ENCODE measurements at places on chromosomes 3 and 15.

GRCh38 chr3:179093807-179094206, 22.2 kb upstream of the ZMAT3 start:
- H3K27ac ChIP-seq: no peak overlapping the region
- no peak for DNase-seq
- H3K36me3 ChIP-seq: no peaks in the 10 kb centered on the region

DNA sequence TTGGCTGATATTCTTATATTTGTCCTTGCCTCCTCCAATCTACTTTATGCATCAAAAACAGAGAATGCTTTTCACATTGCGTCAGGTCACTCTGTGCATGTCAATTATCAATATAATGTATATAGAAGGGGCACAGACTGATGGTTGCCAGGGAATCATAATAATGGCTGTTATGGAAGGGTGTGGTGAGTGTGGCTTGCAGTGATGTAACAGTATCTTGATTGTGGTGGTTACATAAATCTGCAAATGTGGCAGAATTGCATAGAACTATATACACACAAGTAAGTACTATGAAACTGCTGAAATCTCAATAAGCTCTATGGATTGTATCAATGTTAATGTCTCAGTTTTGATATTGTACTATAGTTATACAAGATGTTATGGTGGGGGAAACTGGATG, 228.6 kb downstream of the TJP1 start:
- H3K27ac ChIP-seq: no peak overlapping the region
- no peak for DNase-seq
- H3K36me3 ChIP-seq: no peaks in the 10 kb centered on the region
- no peaks in the 10 kb centered on the region for H3K4me1 ChIP-seq
- H3K27me3 ChIP-seq: no peaks in the 10 kb centered on the region

DNA sequence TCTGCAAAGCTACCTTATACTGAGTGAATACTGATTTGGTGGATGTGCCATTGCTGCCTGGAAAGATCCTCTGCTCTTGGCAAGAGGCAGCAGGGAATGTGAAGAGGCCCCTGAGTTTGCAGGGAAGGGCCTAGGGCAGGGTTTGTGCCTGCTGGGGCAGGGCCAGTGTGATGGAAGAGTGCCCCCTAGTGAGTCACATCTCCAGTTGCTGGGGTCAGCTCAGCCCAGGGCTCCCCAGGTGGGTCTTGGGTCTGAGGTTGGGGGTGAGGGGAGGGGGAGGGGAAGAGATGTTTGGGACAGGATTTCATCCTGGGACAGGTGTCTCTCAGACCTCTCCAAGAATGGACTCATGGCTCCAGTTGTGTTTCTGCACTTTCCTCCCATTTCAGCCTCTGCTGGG, 4.1 kb upstream of the AMOTL2 start:
- H3K4me1 ChIP-seq: peaks cover 10% of the 10 kb centered on the region
- no peak for DNase-seq
- H3K27me3 ChIP-seq: peaks cover 48% of the 10 kb centered on the region
- no peak overlapping the region for H3K27ac ChIP-seq

GRCh38 chr3:16415911-16416476, 97.5 kb downstream of the RFTN1 start:
- no peak overlapping the region for H3K27ac ChIP-seq
- H3K4me3 ChIP-seq: no peak overlapping the region
- peaks cover 48% of the 10 kb centered on the region for H3K4me1 ChIP-seq
- no peaks in the 10 kb centered on the region for H3K27me3 ChIP-seq
- peaks cover 16% of the 10 kb centered on the region for H3K36me3 ChIP-seq

- no peak for DNase-seq
- H3K4me1 ChIP-seq: no peaks in the 10 kb centered on the region
- no peaks in the 10 kb centered on the region for H3K36me3 ChIP-seq
- no peak overlapping the region for H3K27ac ChIP-seq
Observed at GRCh38 chr3:143207338-143207961, 87.9 kb downstream of the CHST2 start.

DNA sequence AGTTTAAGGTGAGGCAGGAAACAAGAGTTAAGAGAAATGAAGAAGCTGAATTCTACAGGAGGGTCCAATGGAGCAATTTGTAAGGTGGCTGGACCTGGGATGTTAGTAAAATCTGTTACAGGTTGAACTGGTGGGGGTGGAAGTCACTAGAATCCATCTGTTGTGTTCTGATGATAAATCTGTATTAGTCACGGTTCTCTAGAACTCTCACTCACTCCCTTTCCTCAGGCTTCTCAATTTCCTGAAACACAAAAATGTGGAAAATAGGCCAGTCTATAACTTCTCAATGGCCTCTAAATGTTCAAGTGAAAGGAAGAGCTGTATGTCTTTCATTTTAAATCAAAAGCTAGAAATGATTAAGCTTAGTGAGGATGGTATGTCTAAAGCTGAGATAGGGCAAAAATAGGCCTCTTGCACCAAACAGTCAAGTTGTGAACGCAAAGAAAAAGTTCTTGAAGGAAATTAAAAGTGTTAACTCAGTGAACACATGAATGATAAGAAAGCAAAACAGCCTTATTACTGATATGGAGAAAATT, 180.2 kb upstream of the CBLB start:
- H3K36me3 ChIP-seq: peaks cover 2% of the 10 kb centered on the region
- no peak for DNase-seq
- H3K27me3 ChIP-seq: no peaks in the 10 kb centered on the region
- no peak overlapping the region for H3K27ac ChIP-seq
- H3K4me3 ChIP-seq: no peak overlapping the region

DNA sequence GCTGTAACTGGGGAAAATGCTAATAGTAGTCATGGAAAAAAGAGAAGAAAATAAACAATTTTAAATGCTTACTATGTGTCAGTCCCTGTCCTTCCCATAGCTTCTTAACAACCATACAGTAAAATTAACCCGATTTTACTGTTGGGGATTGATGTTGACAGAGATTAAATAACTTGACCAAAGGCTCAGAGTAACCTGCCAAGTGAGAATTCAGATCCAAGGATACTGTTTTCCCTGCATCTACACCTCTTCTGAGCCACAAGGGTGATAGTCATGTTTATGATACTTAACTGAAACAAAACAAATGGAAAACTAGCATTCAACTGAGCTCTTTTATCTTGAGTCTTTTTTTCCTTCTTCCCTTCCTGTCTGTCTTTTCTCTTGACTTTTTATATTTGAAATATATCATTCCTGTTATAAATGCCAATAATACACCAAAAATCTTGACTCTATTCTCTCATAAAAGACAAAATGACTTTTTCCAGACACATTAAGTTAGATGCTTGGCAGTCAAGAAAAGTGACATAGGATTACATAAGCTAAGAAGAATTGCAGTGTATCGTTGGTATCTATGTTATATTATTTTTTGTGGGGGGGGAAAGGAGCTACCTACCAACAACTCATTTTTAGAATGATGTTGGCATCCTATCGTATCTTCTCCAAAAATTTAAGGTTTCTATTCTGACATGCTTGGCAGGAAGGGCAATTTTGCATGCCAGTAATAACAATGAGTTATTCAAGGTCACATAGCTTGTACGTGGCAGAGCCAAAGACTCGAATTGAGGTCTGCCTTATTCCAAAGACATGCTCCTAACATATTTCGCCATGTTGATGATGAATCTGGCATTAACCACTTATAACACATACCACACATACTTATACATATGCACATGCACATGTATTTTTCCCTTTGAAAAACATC, 306.6 kb upstream of the KCNH8 start:
- DNase-seq: no peak
- no peak overlapping the region for H3K27ac ChIP-seq
- no peaks in the 10 kb centered on the region for H3K36me3 ChIP-seq
- no peak overlapping the region for H3K4me3 ChIP-seq

DNA sequence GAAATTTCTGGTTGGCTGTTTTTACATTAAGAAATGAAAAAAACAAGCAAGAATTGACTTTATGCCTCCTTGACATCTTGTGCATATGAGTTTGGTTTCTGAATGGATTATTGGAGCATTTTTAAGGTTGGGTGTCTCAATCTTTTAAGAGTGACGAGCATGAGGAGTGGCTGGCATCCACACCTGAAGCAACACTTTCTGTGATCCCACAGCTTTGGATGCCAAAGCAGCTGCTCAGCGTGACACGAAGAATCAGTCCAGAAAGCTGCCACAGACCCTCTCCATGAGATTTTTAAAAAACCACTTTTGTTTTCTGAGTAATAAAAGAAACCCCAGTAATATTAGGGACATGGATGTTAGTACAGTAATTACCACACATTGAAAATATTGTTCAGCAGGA, 154.5 kb downstream of the KLF13 start:
- peaks cover 2% of the 10 kb centered on the region for H3K36me3 ChIP-seq
- no peak overlapping the region for H3K27ac ChIP-seq
- DNase-seq: no peak
- H3K4me1 ChIP-seq: peaks cover 20% of the 10 kb centered on the region

- no peak overlapping the region for H3K4me3 ChIP-seq
- DNase-seq: no peak
- peaks cover 3% of the 10 kb centered on the region for H3K36me3 ChIP-seq
Observed at GRCh38 chr3:128547368-128547987, 54.5 kb upstream of the GATA2 start.

Data from T-helper 17 cell (primary cell).